Mucosa of descending colon (tissue), 3 donors: ENCODE measurements at places on chromosomes 12 and 14.

- DNase-seq, result no peak
Measured at GRCh38 chr12:32756476-32757066, 874 bp upstream of the YARS2 start.

- DNase-seq, result no peak
Measured at GRCh38 chr14:103196716-103197115, 73.5 kb downstream of the TNFAIP2 start.

- no peak for DNase-seq
Measured at GRCh38 chr14:77868552-77869285, 68.8 kb downstream of the ADCK1 start.

DNA sequence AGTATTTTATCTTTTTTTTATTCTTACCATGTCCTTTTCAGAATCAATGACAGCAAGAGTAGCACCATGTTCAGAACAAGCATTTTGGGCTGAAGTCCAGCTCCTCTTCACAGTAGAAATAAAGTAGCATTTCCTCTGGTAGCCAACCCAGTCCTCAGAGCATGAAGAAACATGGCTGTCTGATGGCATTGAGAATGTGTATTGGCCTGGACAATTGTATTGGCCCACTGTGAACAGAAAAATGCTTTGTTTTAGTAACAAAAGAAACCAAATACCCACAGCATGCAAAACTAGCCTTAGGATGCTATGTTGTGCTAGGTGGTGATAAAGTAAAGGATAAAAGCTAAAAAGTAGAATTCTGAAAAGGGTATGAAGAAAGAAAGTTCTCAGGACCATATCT, 5.7 kb downstream of the CD69 start:
- DNase-seq, result no peak

DNA sequence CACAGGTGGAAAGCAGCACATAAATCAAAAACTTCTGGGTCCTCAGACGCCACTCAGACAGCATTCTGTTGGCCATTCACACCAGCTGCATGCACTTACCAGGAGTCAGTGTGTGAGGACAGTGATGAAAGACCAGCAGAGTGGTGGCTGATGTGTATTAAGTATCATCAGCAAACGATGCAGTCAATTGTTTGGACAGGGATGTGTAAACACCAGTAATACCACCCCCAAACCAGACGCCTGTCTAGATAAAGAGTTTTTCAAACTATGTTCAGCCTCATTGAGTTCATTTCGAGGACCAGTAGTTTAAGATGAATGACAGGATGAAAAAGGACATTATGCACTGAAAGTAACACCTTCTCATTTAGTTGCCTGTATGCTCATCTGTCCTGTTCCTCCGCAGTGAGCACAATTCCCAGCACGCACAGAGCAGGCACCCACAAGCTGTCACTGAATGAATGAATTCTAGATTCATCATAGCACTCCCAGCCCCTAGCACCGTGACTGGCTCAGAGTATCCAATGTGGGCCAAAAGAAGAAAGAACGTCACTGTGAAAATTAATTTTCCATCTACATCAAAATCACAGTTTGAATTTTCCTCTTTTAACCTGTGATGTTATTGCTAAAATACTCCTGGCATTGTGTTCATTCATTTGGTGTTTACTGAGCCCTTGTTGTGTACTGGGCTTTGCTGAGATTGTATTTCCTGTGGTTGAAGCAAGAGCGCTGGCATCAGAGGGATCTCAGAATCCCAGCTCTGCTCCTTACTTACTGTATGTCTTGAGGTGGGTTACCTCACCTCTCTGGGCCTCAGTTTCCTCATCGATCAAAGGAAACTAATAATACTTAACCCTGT, 124.8 kb upstream of the NOS1 start:
- no peak for DNase-seq

- DNase-seq, result no peak
Measured at GRCh38 chr14:60977847-60978246, 3.0 kb downstream of the TRMT5 start.

GRCh38 chr12:96701856-96702255, 205.2 kb upstream of the NEDD1 start:
- no peak for DNase-seq

DNA sequence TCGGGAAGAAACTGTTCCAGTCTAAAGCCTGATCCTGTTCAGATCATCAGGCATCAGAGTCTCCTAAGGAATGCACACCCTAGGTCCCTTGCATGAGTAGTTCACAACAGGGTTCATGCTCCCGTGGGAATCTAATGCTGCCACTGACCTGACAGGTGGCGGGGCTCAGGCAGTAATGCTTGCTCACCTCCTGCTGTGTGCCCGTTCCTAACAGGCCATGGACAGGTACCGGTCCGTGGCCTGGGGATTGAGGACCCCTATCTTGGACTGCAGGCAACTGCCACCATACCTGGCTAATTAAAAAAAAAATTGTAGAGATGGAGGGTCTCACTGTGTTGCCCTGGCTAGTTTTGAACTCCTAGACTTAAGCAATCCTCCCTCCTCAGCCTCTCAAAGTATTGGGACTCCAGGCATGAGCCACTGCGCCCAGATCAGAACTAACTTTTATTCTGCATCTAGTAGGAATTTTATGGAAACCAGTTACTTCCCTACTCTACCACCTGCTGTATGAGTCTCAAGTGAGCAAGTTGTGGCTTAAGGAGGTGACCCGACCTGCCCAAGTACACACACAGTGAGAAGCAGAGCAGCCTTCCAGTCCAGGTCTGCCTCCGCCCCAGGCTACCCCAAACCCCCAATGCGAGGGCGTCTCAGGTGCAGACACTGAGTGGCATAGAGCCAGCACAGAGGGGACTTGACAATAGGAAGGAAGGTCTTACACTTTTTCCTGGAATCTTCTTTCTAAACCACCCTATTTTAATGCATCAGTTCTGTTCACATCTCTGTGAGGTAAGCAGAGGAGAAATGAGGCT, 2.5 kb upstream of the PAPLN start:
- no peak for DNase-seq

GRCh38 chr12:48105321-48105866, 485 bp downstream of the SENP1 start:
- DNase-seq, result no peak

- no peak for DNase-seq
Measured at GRCh38 chr14:37241198-37241597, 43.5 kb downstream of the MIPOL1 start.

- no peak for DNase-seq
Measured at GRCh38 chr12:12870465-12870864, 20.9 kb upstream of the GPRC5A start.

DNA sequence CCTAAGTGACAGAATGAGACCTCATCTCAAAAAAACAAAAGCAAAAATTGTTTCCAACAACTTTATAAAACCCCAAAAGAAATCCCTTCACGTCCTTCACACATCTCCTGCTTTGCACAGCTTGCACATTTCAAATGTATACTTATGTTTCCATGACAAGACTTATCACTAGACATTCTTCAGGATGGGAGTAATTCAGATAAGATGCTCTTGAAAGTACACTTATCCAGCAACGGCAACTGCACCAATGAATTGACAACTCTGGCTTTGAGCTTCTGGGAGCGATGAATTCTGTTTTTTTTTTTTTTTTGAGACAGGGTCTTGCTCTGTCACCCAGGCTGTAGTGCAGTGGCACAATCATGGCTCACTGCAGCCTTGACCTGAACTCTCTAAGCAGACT, 30.8 kb upstream of the AKAP5 start:
- DNase-seq, result no peak

DNA sequence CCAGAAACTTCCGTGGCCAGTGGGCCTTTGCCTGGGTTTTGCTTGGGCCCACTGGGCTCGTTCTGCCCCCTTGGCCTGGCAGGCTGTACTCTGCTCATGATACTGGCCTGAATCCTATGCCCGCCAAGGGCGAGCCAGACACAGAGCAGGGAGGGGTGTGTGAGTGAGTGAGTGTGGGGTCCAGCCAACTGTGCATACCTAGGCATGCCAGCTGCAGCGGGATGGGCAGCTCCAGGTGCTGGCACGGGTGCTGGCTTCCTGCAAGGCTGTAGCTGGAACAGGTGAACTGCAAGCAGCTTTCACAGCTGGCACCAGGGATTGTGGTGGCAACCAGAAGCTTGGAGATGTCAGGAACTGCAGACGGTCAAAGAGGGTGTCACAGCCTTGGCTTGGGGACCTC, 1276.4 kb downstream of the SLC16A7 start:
- DNase-seq, result no peak

- no peak for DNase-seq
Measured at GRCh38 chr14:54512393-54512792, 2.7 kb downstream of the CGRRF1 start.

- no peak for DNase-seq
Measured at GRCh38 chr12:30243426-30243825, 452.2 kb downstream of the IPO8 start.

GRCh38 chr12:114395755-114396152, 10.2 kb downstream of the TBX5 start:
- DNase-seq, result no peak

- DNase-seq, result no peak
Measured at GRCh38 chr14:103700753-103701490, 14.3 kb downstream of the XRCC3 start.

- DNase-seq, result peak; percentile 23
Measured at GRCh38 chr12:106581543-106582248, 1.1 kb upstream of the RFX4 start.

GRCh38 chr12:3792623-3793288, 39.8 kb upstream of the CRACR2A start:
- DNase-seq, result no peak

GRCh38 chr12:52433501-52434080, 580 bp downstream of the KRT75 start:
- no peak for DNase-seq

- no peak for DNase-seq
Measured at GRCh38 chr12:112948806-112949205, 10.5 kb downstream of the OAS3 start.

- DNase-seq, result no peak
Measured at GRCh38 chr14:39555749-39556148, 123.5 kb upstream of the FBXO33 start.

GRCh38 chr12:2335513-2335912, 282.7 kb downstream of the CACNA1C start:
- no peak for DNase-seq

DNA sequence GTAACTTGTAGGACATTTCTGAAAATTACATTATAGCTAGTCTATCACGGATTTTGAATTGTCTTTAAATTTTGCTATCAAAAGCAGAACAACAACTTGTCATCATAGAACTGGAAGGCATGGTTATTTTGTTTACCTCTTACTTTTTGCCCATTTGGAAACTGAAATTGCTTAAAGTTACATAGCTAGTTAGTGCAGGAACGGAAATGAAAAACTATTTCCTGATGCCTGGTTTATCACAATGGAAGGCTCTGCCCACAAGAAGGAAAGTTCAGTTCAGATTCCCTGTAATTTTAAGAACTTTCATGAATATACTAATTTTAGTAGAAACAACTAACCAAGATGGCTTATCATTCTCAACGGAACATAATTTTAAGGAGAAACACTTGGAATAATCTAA, 427.7 kb downstream of the RAD51B start:
- no peak for DNase-seq

DNA sequence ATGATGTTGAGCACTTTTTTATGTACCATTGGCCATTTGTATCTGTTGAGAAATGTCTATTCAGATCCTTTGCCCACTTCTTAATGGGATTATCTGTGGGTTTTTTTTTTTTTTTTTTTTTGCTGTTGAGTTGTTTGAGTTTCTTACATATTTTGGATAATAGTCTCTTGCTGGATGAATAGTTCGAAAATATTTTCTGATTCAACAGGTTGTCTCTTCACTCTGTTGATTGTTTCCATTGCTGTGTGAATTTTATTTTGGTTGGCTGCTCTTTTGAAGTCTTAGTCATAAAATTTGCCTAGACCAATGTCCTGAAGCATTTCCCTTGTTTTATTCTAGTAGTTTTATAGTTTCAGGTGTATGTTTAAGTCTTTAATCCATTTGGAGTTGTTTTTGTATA, 64.5 kb downstream of the CAND1 start:
- no peak for DNase-seq

- DNase-seq, result no peak
Measured at GRCh38 chr12:54068418-54069070, 14.9 kb downstream of the HOXC4 start.

- DNase-seq, result no peak
Measured at GRCh38 chr12:126353604-126354003, 1288.4 kb downstream of the AACS start.
